ENCODE measurements at places on chromosomes 12 and 14. TPM values are rescaled to one million over a fixed set of nuclear protein-coding genes. Genes with fewer than 3 reads are reported as not detected.

Gene MYF6
- not detected for total RNA-seq

DNA sequence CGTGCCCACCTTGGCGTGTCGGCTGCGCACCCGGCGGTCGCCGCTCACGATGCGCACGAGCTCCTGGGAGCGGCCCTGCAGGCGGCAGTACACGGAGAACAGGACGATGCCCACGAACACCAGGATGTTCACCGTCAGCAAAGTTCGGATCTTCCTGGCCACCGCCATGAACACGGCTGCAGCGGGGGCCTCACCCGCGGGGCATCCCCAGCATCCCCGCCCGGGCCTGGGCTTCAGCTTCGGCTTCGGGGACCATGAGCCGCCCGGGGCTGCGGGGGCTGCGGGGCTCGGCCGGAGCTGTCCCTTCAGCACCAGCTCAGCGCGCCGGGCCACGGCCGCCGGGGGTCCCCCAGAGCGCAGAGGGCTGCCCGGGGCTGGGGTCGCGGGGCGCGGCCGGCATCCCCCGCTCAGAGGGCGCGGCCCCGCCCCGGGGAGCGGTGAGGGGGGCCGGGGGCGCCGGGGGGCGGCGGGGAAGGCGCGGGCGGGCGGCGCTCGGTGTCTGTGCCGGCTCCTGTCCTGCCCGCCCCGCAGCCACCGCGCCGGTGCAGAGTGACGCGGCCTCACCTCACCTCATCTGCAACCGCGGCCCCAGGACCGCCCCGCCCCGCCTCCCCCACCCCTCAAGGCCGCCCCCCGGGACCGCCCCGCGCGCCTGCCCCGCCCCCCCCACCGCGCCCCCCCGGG is at the start of gene GALNT9:
TSS of gene GALNT9 (minus strand) at position 554 of the 684 bp plus-strand sequence. CDS start at position 168, 386 bp downstream.
- peaks cover 6% of the 10 kb centered on the region for H3K4me1 ChIP-seq
- H3K27ac ChIP-seq: no peak within 1 kb of the TSS
- H3K27me3 ChIP-seq: peaks cover 78% of the 10 kb centered on the region
- no peak for DNase-seq
- peak within 1 kb of the TSS; percentile 1 for H3K4me3 ChIP-seq

DNA sequence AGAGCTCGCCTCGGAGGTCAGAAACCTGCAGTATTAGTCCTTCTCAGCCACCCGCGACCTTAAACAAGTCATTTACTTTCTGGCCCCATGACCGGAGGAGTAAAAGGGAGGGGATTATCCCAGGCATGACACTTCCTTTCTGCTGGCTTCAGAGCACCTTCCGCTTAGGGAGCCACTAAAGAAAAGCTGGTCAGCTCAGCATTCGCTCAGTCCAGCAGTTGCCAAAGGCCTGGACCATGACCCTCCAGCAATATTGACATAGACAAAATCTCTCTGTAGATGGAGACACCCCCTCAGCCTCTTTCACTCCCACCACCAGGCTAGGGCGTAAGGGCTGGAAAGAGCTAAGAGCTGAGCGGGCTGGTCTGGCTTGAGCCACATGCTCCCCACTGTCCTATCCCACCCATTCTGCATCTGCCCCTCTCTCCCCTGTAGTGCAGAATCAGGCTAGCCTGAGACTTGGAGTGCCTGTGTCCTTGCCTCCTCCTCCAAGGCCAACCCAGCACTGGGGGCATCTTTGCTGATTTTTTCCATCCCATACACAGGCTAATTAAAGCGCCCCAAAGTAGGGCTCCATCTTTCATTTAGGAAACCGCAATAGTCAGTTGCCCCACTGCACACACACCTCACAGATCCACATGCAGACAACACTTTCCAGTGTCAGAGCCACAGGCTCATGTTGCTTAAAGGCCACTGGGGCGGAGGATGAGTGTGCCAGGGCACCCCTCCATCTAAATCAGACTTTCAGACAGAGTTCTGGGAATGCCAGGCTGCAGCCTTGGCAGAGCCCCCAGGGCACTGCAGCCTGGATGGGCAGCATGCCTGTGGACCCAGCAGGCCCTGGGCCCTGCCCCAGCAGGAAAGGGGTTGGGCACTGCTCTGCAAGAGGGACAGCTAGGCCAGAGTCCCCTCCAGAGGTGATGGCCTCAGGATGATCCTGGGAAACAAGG is 4.0 kb upstream of the CPNE6 start:
- H3K27ac ChIP-seq: peak overlapping the region; percentile 68
- H3K4me1 ChIP-seq: peaks cover 6% of the 10 kb centered on the region
- no peak overlapping the region for H3K4me3 ChIP-seq
- no peak for DNase-seq
- no peaks in the 10 kb centered on the region for H3K36me3 ChIP-seq
- peaks cover 4% of the 10 kb centered on the region for H3K27me3 ChIP-seq

DNA sequence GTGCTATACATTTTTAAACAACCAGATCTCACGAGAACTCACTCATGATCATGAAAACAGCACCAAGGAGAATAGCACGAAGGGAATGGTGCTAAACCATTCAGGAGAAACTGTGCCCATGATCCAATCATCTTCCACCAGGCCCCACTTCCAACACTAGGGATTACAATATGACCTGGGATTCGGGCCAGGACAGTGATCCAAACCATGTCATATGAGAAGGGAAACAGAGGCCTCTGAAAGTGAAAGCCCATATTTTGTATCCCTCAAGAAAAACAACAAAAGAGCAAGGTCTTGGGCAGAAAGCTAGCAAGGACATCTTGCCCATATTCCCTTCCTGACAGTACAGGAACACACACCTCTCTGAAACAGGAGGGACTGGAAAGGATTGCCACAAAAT is 163.9 kb upstream of the VASH1 start:
- H3K27me3 ChIP-seq: no peaks in the 10 kb centered on the region
- no peaks in the 10 kb centered on the region for H3K4me1 ChIP-seq
- H3K4me3 ChIP-seq: no peak overlapping the region
- DNase-seq: peak; percentile 14
- H3K27ac ChIP-seq: peak overlapping the region; percentile 45

Gene GON7
- total RNA-seq: 4.5 TPM

- no peaks in the 10 kb centered on the region for H3K4me1 ChIP-seq
- H3K36me3 ChIP-seq: no peaks in the 10 kb centered on the region
- H3K27me3 ChIP-seq: no peaks in the 10 kb centered on the region
- no peak for DNase-seq
- H3K4me3 ChIP-seq: no peak overlapping the region
Observed at GRCh38 chr12:42135259-42135814, 9.3 kb downstream of the GXYLT1 start.

GRCh38 chr12:113891739-113892520 is 74.2 kb downstream of the RBM19 start:
- no peaks in the 10 kb centered on the region for H3K4me1 ChIP-seq
- no peaks in the 10 kb centered on the region for H3K27me3 ChIP-seq
- H3K4me3 ChIP-seq: no peak overlapping the region
- DNase-seq: no peak
- H3K27ac ChIP-seq: no peak overlapping the region
- H3K36me3 ChIP-seq: no peaks in the 10 kb centered on the region

Gene IRAK4
- total RNA-seq: 6.6 TPM

DNA sequence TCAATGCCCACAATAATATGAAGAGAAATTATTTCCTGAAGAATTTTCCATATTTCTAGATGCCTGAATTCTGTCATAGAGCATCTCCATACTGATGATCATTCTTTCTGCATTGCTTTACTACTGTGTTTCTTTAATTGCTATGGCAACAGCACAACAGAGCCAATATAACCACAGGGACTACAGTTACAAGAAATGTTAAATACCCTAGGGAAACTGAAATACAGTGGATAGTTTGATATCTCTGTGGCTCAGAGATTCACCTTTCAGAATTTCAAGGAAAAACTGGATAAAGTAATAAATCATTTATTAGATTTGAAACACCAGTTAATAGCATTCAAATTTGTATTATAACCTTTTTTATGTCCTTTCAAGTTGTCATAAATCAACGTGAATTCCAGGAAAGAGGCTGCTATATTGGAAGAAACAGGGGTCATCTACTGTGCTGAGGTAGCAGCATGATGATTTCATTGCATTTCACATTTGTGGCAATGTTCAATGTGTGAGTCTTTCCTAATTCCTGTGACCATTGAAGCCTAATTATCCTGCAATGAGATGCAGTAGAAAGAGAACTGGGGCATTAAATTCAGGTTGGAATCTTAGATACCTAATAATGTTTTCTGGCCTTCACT is 267.1 kb downstream of the LRFN5 start:
- no peak for DNase-seq
- no peaks in the 10 kb centered on the region for H3K27me3 ChIP-seq
- no peak overlapping the region for H3K4me3 ChIP-seq
- no peaks in the 10 kb centered on the region for H3K36me3 ChIP-seq
